ENCODE measurements at places on chromosomes 16 and 17.

GRCh38 chr17:81398832-81399411 lies 3.7 kb downstream of the BAHCC1 start:
- no peak for DNase-seq

DNA sequence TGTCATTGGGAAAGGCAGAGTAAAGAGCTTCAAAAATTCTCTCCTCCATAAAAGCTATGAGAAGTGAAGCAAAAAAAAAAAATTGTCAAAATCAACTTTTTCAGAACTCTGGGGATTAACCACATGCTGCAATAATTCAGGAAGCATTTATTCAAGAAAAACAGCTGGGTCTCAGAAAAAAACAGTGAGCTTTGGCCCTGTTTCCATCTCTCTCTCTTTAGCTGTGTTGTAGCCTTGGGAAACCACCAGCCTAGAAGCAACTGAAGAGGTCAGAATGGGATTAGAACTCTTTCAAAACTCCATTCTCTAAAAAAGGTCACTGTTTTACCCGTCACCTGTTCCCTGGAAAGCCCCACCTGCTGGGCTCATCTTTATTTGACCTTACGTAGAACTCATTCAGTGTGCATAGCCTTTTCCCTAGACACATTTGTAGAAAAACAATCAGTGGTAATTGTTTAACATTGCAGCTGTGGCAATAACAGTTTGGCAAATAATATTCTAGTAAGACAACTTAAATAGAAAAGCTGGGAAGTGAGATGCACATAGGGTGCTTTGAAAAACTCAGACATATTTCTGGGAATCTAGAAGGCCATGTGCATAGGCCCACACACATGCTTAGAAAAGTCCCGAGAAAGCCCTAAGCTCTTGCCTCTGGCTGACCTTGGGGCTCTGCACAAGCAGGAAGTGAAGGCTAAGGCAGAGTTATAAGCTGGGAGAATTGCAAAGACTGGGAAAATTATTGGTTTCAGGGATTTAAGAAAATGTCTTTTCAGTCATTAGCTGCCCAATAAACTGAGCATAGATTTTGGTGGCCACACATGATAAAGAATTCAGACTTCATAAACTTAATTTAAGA lies 18.0 kb downstream of the SLC5A11 start:
- no peak for DNase-seq

DNA sequence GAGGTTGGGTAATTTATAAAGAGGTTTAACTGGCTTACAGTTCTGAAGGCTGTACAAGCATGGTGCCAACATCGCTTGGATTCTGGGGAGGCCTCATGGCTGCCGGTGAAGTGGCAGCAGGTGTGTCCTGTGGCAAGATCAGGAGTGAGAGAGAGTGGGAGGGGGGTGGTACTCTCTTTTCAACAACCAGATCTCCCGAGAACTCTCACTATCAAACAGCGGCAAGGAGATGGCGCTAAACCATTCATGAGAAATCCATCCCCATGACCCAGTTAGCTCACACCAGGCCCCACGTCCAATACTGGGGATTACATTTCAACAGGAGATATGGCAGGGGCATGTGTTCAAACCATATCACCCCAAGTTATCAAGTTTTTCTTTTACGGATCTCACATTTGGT lies 44.0 kb upstream of the CBX4 start:
- no peak for DNase-seq

DNA sequence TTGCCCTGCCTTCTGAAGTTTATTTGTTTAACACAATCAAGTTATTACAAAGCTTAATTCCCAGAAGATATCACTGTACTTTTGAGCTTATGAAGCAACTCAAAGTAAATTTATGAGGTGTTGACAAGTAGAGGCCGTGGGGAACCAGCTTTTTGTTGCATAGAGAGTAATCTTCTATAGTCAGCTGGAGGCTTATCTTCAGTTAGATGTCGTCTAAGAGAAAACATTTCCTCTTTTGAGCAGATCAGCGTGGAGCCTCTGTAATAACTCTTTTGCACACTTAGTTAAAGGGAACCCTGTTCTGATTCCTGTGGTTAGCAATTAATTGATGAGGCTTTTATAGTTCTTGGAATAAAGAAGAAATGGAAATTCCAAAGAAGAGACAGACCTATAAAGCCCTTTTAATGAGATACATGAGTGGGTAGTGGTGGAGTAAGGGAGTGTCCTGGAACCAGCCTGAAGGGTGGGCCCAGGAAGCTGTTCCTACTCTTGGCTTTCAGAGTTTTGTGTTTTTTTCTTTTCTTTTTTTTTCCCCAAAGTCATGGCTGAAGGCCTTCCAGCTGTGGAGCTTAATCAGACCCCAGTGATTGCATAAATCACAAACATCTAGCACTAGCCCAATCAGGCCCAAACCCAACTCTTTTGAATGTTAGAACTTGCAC lies 28.9 kb upstream of the MAP3K14 start:
- DNase-seq = no peak

DNA sequence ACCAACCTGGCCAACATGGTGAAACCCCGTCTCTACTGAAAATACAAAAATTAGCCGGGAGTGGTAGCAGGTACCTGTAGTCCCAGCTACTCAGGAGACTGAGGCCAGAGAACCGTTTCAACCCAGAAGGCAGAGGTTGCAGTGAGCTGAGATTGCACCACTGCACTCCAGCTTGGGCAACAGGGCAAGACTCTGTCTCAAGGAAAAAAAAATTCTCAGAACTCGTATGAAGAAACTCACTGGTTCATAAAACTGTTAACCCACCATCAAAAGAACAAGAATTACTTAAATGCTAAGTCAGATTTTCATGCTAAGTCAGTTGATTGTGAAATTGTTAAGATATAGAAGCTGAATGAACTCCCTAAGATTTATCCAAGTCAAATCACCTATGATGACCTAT lies 31.3 kb downstream of the SLC39A11 start:
- DNase-seq = no peak

GRCh38 chr17:28724500-28725165 lies 1.4 kb downstream of the TLCD1 start:
- DNase-seq = no peak

- DNase-seq = no peak
These were observed 63.4 kb downstream of the ANKRD11 start for GRCh38 chr16:89426736-89427530.

DNA sequence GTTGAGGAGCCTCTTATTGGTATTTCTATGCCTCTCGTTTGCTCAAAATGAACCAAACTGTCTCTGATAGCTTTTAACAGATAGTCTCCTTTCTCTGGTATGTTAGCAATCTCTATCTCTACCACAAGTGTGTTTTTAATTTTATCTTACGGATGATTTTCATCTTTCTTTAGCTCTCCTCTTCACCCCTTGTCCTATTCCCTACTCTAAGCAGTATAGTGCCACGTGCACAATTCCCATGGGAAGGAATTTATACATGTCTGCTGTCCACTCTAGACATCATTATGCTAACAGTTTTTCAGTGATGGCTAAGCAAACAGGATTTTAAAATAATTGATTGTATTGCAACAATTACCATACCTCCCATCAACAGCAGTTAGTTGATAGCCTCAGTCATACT lies 177.3 kb downstream of the CYB561 start:
- no peak for DNase-seq

- no peak for DNase-seq
These were observed 23.7 kb upstream of the NPTX1 start for GRCh38 chr17:80499961-80500665.
